CD4-positive, alpha-beta memory T cell (primary cell): ENCODE measurements at places on chromosomes 6 and 20.

DNA sequence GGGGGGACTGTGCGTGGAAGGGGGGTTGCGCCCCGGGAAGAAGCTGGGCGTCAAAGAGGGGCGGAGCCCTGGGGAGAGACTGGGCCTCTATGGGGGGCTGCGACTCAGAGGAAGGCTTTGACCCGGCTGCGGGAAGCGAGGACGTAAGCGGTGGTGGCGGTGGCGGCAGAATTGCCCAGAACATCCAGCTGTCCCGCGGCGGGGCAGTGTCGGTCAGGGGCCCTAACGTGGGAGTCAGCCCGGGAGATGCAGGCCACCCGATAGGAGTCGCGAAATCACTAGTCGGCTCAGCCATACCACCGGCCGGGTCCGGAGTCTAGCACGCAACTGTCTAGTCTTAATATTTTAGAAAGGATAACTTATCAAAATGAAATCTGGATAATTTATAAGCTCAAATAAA, 387.6 kb upstream of the EYS start:
- DNase-seq = no peak

GRCh38 chr6:81938991-81939732, 186.7 kb upstream of the TENT5A start:
- no peak for DNase-seq

DNA sequence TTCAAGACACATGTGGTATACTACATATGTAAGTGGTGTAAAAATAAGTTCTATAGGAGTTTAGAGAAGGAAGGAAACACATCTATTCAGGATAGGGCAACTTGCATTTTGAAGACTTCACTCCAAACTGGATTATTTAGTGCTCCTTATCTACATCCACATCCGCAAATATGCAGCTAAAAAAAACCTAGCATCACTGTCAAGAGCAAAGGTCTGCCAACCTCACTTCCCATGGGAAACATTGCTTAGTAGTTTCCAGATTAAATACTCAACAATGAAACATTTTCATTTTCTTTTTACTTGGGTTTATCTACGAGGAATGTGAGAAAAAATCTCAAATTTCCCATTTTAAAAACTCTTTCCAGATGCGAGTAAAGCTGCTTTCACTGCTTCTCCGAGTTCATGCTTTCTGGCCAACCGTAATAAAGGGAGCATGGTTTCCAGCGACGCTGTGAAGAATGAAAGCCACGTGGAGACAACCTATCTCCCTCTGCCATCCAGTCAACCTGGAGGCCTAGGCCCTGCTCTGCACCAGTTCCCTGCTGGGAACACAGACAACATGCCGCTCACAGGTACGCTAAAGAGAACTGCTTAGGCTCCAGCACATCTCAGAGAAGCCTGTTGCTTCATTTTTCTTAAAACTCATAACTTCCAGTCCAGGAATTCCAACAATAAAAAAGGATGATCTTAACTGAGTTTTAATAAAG, 48.2 kb downstream of the RFX6 start:
- DNase-seq = no peak

GRCh38 chr6:29825848-29826247, 1.8 kb upstream of the HLA-G start:
- DNase-seq = no peak

- no peak for DNase-seq
Measured at GRCh38 chr6:50655848-50656453, 57.4 kb upstream of the TFAP2D start.

GRCh38 chr6:108968325-108969316, 120.4 kb downstream of the ARMC2 start:
- DNase-seq = no peak

- DNase-seq = no peak
Measured at GRCh38 chr6:63635215-63635587, 401 bp upstream of the PHF3 start.

- no peak for DNase-seq
Measured at GRCh38 chr6:113160306-113161017, 696.7 kb upstream of the MARCKS start.

- DNase-seq = no peak
Measured at GRCh38 chr20:38342216-38342615, 4.1 kb upstream of the LBP start.

DNA sequence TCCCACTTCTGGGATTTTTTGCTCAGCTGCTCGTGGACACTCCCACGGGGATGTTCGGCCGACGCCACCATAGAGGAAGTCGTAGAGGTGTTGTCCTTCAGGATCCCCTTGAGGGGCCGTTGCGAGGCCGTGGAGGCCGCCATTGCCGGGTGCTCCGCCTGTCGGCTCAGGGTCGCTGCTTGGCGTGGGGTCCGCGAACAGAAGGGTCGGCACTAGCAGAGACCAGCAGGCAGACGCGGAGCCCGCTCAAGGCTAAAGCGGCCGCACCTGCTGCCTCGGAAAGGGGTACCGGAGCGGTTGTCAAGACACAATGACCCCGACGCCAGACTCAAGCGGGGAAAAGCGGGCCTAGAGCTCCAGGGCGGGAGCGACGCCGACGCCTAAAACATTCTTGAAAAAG, 25.7 kb downstream of the PSMB9 start:
- DNase-seq = no peak
